ENCODE measurements at places on chromosomes 4 and X. TPM values are rescaled to one million over a fixed set of nuclear protein-coding genes. Genes with fewer than 3 reads are reported as not detected.

Gene MAPK10
- total RNA-seq = 55.3 TPM

Gene DNAAF6
- 0.48 TPM for total RNA-seq

Gene TENM3
- total RNA-seq = 5.9 TPM

DNA sequence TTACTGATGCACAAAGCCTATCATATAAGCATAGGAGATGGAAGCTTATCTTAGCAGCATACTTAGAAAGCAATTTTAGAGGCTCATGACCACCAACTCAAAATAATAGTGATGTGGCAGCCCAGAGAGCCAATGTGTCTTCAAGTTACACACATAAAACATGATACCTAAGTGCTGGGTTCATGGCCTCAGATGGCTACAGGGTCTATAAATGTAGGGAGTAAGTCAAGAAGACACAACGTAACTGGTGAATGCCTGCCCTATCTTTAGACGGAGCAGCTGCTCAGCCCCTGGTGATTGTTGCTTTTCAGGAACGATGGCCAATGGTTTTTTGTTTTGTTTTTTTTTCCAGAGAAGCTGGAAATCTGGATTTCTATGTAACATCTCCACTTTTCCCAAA is 42.8 kb downstream of the RNF150 start:
- no peak for DNase-seq

Measured in uterus (tissue), 4 donors.